ENCODE measurements at places on chromosomes 13 and 19. TPM values are rescaled to one million over a fixed set of nuclear protein-coding genes. Genes with fewer than 3 reads are reported as not detected.
A peak's percentile ranks its signal among the peaks of the same experiment; 100 is the strongest.

VSTM2B gene
- not detected for total RNA-seq

DNA sequence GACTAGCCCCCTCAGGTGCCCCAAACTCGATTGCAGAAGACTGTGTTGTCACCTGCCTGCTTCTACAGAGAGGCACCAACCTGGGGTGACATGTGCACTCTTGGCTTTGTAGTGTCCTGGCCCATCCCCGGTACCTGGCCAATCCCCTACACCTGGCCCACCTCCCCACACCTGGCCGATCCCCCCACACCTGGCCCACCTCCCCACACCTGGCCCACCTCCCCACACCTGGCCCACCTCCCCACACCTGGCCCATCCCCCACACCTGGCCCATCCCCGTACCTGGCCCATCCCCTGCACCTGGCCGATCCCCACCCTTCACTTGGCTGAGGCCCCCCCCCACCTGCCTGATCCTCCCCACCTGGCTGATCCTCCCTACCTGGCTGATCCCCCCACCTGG is 25.4 kb downstream of the ATP11A start:
- DNase-seq, result no peak

CEACAM3 gene
- total RNA-seq, result not detected

DNA sequence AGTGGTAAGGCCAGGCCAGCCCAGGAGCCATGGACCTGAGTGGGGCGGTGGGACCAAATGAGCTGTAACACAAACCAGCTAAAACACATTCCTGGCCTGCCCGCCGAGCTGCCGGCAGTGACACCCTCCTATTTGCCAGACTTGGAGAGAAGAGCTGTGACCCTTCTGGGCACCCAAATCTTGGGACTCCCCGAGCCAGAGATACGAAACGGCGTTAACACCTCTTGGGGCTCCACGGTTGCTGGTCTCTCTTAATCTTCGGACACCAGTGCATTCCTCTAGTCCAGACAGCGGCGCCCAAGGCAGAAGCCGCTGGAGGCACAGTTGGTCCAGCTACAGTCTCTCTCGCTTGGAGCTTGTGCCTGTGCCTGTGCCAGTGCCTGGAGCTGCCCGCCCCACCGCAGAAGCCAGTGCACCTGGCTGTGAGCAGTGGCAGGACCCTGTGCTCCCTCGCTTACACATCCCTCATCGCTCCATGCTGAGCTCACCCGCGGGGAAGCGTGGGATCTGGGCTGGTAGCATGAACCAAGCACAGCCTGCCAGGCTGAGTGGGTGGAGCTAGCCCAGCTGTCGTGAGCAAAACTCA is 147.2 kb upstream of the KLHL1 start:
- no peak for DNase-seq

- peak; percentile 66 for DNase-seq
These were observed 28.7 kb downstream of the CYP4F2 start for GRCh38 chr19:15869109-15869555.
